ENCODE measurements at places on chromosomes 7 and 10. TPM values are rescaled to one million over a fixed set of nuclear protein-coding genes. Genes with fewer than 3 reads are reported as not detected.

Gene MIOS
- polyA plus RNA-seq = 12.4 TPM

GRCh38 chr10:6054884-6055283 lies 7.3 kb downstream of the IL2RA start:
- DNase-seq = no peak

GRCh38 chr7:70044064-70044463 lies 445.8 kb downstream of the AUTS2 start:
- no peak for DNase-seq

GRCh38 chr7:102424129-102424551 lies 9.2 kb upstream of the ORAI2 start:
- DNase-seq = no peak

- DNase-seq = peak; percentile 40
These were observed 290.3 kb upstream of the NFE2L3 start for GRCh38 chr7:25861601-25862260.

GRCh38 chr7:120334475-120334874 lies 61.5 kb downstream of the KCND2 start:
- no peak for DNase-seq

DNA sequence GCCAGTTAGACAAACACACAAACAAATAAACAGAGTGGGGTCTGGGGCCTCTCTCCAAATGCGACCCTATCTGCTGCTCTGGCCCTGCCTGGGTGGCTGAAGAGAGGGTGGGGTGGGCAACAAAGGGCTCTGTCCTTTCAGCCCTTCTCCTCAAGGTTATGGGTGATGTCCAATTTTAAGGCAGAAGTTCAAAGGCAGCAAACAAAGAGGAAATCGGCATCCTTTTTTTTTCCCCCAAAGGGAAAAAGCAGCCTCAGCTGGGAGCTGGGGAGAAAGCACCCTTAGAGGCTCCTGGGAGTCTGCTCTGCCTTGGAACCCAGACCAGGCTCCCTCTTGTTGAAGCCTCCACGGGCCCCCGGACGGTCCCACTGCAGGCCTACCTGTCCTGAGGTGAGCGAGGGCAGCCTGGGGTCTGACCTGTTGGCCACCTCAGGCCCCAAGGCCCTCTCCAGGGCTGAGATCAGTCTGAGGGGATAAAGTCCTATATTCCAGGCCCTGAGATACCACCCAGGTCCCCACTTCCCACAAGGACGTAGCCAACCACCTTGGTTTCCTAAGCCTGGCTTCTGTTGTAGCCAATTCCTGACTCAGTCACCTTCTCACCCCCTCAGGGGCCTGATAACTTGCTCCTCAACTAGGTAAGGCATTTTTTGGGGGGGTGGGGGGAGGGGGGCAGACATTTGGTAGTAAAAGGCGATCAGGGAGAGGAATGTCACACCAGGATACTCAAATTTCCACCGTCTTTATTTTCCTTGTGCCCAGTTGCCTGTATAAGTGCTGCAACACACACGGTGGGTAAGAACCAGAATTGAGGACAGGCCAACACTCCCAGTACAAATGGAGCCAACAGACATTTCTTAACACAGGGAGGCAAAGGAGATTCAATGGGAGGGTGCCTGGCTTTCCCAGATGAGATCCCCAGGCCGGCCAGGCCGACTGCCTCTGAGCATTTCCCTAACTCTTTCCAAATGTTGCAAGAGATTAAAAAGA lies 4.3 kb downstream of the HOXA11 start:
- peak; percentile 49 for DNase-seq
